ENCODE measurements at places on chromosomes 7 and 10.

- no peak for DNase-seq
These were observed 12.3 kb downstream of the CAMK2G start for GRCh38 chr10:73862011-73862410.

DNA sequence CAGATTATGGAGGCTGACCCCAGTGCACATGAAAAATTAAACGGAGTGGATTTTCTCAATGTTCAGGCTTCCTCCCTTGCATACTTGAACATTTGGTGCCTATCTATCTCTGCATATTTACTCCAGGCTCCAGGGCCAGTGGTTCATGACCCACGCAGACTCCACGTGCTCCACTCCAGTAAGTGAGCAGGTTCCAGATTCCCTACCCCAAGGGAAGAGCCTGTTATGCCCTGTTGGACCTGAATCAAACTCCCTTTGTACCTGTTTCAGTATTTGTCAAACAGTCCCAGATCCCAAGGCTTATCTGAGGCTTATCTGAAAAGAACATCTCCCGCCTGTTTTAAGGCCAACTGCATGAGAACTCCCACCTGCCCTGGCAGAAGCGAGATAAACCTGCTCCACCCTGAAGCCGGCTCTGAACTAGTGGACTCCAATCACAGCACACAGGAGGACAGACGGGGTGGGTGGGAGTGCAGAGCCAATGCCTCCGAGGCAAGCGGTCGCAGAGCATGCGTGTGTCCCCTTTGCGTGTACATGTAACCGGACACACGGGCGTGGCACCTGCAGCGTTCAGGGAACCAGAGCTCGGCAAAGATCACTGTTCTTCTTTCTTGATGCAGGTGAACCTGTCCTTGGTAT lies 2.3 kb upstream of the FUOM start:
- no peak for DNase-seq

DNA sequence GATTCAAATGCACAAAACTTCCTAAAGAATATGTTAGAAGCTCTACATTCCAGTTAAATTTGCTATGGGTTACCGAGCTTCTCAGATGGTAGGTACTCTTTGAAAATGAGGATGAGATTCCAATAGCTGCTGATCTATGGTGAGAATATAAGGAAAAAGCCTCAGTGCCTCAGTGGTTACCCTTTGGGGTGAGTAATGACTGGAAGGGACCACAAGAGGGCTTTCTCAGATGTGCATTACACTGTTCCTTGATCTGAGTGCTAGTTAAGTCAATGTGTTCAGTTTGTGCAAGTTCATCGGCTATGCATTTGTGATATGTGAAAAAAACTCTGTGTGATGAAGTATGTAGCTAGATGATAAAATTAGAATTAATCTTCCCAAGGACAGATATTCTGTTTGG lies 3.5 kb downstream of the NRCAM start:
- no peak for DNase-seq

DNA sequence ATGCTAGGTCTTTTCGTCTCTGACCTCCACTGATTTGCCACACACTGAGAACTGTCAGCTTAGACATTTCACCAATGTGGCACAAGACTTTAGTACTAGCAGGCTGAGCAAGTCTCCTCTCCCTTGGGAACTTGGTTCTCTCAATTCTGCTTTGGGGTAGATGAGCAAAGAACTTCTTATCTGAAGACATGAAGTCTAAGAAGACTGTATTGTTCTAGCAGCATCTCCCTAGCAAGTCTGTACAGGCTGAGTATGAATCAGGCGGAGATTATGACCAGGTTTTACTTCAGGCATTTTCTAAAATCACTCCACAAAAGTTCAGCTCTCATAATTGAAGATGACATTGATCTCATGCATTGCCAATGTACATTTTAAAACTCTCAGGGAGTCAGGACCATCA lies 23.8 kb upstream of the STN1 start:
- DNase-seq = no peak

DNA sequence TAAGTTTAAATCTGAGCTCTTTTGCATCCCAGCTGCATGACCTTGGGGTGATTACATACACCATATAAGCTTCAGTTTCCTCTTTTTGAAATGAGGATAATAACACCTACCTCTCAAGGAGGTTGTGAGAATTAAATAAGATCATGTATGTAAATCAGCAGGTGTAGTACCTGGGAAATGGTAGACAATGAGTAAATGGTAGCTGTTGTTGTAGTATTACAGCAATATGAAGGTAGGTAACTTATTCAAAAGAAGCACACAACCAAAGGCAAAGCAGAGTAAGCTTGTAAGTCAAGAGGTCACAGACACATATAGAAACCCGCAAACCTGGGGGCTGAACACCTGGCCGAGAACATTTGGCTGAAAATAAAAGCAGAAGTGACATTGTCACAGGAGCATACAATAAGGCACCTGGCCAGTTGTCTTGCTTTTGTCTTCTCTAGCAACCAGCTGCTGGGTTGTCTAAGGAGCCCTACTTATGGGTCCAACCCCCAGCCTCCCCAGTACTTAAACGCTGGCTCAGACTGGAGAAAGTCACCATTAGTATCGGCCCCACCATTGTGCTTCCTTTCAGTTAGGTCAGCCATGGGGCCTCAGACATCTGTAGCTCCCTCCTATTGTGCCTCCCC lies 203.6 kb upstream of the MKLN1 start:
- DNase-seq = no peak

DNA sequence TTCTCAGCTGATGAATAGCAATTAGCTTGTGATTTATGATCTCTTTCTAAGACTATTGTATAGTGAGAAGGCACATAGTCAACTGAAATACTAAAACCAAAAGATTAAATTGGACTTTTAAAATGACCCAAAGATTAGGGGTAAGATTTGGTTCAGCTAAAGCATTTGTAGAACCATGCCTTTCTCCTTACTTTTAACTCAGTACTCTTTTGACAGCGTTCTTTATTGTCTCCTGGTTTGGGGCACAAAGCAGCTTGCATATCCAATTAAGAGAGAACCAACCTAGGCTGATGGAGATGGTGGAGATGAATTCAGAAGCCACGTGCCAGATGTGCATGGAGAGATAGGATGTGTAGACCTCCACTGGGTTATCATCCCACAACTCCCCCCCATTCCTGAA lies 45.8 kb downstream of the FHIP2A start:
- no peak for DNase-seq

GRCh38 chr7:19508821-19509220 lies 200.0 kb downstream of the POLR1F start:
- DNase-seq = no peak

DNA sequence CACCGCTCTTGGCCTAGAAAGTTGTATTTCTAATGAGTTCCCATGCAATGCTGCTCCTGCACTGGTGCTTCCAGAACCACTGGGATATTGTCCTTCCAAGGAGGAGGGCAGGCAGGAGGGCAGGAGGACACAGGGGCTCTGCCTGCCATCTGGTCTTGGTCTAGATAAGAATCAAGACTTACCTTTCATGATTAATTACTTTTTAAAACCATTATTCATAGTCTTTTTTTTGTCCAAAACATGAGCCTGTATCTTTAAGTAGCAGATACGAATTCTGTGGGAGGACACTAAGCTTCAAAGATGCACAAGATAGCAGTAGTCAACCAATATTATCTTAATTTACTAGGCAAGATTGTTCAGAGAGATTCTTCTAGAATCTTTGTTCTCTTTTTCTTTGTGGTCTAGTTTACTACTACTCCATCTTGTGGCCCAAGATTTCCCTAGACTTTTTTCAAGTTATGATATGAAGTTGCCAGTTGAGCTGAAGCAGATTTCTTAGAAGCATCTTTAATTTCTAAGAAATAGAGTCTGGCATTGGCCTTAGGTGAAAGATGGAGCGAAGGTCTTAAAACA lies 57.6 kb downstream of the RBM33 start:
- DNase-seq = no peak

DNA sequence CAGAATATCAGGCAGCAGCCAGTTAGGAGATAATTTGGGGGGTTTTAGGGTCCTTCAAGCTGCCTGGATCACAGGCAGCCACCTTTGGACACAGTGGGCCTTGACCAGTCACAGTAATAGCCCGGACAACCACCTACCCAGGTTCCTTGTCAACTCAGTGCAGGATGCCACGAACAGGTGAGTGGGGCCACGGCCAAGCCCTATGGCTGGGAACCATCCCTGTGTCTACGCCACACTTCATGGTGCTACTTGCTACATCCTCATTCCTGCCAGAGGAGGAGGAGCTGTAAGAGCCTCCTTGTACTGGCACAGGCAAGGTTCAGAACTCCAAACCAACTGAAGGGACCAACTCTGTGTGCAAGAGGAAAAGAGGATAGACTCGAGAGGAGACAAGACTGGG lies 19.9 kb downstream of the ITPRIP start:
- no peak for DNase-seq

GRCh38 chr7:140160308-140160707 lies 16.5 kb downstream of the KDM7A start:
- DNase-seq = no peak

- DNase-seq = peak; percentile 20
These were observed 73.9 kb upstream of the LEP start for GRCh38 chr7:128167042-128167701.

DNA sequence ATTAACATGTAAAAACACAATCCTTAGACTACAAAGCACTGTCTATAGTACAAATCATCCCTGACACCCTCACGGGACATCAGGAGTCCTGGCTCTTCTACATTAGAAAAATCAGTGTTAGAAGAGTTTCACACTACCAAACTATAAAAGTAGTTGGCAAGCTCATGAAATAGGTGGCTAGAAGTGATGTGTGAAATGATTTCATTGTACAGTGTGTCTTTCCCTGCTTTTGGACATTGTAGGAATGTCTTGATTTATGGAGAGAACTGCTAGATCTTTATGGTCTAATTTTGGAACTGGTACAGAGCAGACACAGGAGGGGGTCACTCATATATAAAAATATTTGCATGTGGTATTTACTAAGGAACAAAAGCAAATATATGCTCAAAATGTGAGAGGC lies 33.2 kb downstream of the SEMA3A start:
- no peak for DNase-seq

GRCh38 chr10:119331061-119331460 lies 123.7 kb downstream of the GRK5 start:
- DNase-seq = no peak

DNA sequence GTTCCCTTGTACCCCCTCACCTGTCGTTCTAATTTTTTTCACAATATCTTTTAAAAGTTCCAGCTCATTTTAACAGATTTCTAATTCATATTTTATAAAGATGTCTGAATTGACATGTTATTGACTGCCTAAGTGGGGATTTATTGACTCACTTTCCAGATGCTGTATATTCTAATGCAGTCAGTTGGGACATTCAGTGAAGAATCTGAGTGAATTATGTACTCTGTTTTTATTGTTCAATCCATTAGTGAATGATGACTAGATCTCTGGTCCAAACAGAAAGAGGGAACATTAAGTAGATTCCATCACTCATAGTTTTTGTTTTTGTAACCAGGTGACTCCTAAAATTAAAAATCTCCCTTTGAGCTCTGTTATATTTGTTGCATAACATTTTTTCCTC lies 54.3 kb downstream of the LOXL4 start:
- DNase-seq = no peak

GRCh38 chr10:14039968-14040668 lies 290.6 kb downstream of the FRMD4A start:
- no peak for DNase-seq

GRCh38 chr10:11036424-11037011 lies 18.8 kb downstream of the CELF2 start:
- no peak for DNase-seq

- no peak for DNase-seq
These were observed 133.8 kb downstream of the TCERG1L start for GRCh38 chr10:131177431-131178327.

DNA sequence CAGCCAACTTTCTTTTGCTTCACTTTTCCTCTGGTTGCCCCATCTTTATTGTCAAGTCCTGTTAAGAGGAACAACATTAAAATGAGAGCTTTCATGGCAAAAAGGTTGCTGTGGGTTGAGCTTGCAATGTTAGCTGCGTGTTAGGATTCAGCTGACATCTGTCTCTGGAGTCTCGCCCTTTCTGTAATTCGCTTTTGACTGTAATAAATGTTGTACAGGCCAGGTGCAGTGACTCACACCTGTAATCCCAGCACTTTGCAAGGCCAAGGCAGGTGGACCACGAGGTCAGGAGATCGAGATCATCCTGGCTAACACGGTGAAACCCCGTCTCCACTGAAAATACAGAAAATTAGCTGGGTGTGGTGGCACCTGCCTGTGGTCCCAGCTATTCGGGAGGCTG lies 24.1 kb downstream of the MNX1 start:
- DNase-seq = no peak

DNA sequence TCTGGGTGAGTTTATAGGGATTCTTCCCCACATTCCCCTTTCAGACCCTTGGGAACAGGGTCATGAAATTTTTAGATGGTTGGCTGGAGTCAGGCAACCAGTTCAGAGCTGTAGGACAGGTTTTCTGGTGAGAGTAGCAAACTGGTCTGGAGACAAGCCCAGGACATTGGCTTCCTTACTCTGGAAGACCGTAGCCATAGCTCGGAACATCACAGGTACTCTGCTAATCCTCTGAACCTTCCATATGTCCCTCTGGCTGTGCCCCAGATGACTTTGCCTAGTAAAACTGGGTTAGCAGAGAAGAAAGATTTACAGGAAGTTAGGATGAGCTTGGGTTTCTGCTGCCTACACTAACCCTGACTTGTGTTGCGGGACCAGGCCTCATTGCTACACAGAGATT lies 104.5 kb upstream of the MKLN1 start:
- no peak for DNase-seq

GRCh38 chr10:77409697-77410471 lies 227.7 kb downstream of the KCNMA1 start:
- no peak for DNase-seq

DNA sequence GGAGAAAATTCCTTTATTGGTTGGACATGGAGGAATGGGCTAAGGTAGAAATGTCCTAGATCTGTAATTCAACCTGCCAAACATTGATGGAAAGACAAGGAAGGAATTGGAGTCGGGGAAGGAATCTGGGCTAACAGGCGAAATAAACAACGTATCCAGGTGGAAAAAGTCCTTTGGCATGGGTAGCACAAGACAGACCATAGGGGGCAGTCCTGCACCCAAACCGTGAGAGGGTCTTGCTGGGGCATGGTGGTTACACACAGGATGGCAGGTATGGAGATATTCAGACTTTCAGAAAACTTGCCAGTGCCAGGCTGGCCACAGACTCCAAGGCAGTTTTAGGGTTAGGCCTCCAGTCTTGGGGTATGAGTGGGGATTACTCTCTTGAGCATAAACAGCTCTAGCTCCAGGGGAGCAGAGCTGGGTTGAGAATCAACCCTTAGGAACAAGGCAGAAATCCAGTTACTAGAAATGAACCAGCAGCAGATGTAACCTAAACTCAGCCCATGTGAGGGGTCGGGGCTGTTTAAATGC lies 188.6 kb upstream of the GDF10 start:
- DNase-seq = no peak

DNA sequence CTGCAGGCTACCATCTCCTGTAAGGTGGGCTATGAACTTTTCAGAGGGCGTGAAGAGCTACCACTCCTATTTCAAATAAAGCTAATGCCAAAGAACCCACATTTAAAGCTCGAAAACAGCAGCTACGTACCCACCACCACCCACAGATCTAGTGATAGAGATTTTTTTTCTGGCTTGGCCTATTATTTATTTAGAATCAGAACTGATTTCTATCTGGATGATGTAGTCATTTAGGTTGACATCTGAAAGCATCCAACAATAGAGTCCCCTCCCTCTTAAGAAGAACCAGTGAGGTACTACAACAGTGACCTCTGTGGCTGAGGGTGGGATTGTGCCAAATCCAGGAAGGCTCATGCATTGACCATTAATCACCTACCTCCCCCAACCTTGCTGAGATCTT lies 113.8 kb upstream of the ADO start:
- DNase-seq = no peak

GRCh38 chr10:49076319-49076718 lies 39.0 kb downstream of the VSTM4 start:
- DNase-seq = no peak
